ENCODE measurements at places on chromosomes 4 and X. TPM values are rescaled to one million over a fixed set of nuclear protein-coding genes. Genes with fewer than 3 reads are reported as not detected.

DNA sequence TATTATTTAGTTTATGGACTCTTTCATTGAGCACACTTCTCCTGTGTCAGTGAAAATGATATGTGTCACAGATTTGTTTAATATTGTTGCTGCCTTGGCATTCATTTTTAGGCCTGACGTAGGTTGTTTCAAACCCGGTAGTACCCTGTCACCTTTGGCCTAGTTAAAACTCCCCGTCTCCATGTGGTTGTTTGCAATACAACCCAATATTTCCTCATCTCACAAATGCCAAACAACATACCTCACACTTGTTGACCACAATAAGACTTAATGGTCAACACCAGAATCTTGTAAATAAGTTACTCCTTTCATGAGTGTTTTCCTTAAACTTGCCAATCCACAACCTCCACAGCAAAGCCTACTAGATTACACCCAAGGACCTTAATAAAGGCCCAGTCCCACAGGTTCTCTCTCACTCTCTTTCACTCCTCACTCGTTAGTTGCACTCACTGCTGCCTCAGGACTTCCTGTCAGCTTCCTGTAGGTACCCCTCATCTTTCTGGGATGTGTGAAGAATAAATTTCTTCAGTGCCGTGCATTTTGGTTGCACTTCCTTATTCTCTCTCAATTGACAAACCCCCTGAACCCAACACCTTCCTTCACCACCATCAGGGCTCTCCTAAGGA, 31.3 kb downstream of the IL13RA2 start:
- H3K27me3 ChIP-seq = no peaks in the 10 kb centered on the region
- peak; percentile 39 for DNase-seq
- no peak overlapping the region for H3K4me3 ChIP-seq
- peaks cover 26% of the 10 kb centered on the region for H3K4me1 ChIP-seq
- peaks cover 6% of the 10 kb centered on the region for H3K36me3 ChIP-seq
- peak overlapping the region; percentile 99 for H3K27ac ChIP-seq

GRCh38 chrX:72021975-72022374, 109.7 kb downstream of the RTL5 start:
- DNase-seq = no peak
- H3K27ac ChIP-seq = no peak overlapping the region
- peaks cover 24% of the 10 kb centered on the region for H3K27me3 ChIP-seq
- no peak overlapping the region for H3K4me3 ChIP-seq
- peaks cover 10% of the 10 kb centered on the region for H3K4me1 ChIP-seq

DNA sequence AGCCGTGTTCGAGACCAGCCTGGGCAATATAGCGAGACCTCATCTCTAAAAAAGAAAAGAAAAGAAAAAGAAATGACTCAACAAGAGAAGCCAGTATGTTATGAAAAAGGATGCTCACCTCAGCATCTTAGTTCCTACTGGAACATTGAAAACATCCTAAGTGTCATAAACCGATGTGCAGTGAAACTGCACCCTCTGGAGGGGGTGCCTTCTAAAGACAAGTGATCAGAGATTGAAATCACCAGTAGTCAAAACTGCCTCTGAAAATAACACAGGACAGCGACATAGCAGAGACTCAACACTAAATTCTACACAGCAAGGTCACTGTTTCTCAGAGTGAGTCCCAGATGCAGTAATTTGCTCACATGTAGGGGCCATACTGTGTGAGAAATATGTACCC, 28.0 kb upstream of the ATP6AP2 start:
- peaks cover 44% of the 10 kb centered on the region for H3K27me3 ChIP-seq
- H3K4me3 ChIP-seq = no peak overlapping the region
- H3K36me3 ChIP-seq = no peaks in the 10 kb centered on the region

DNA sequence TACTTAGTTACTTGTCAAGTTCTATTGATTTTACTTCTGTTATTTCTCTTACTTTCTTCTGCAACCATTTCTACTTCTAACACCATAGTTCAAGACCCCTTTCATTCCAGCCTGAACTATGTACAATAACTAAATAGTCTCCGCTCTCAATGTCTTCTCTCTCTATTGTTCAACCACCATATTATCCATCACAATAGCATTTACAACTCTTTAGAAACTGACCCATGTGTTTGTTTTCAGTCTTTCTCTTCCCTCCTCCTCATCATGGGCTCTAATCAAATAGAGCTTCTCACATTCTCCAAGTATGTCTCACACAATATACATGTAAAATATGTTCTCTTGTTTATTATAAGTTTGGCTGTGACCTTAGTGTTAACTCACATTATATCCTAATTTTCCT, 143.6 kb downstream of the ZAR1 start:
- no peak overlapping the region for H3K27ac ChIP-seq
- H3K4me1 ChIP-seq = no peaks in the 10 kb centered on the region
- H3K4me3 ChIP-seq = no peak overlapping the region
- no peaks in the 10 kb centered on the region for H3K27me3 ChIP-seq
- H3K36me3 ChIP-seq = no peaks in the 10 kb centered on the region

- H3K4me1 ChIP-seq = peaks cover 1% of the 10 kb centered on the region
- no peak overlapping the region for H3K4me3 ChIP-seq
These were observed 467.7 kb downstream of the IL15 start for GRCh38 chr4:142104041-142104440.

MGAT4D gene
- not detected for total RNA-seq

FGFBP1 gene
- 5.0 TPM for total RNA-seq

IL2 gene
- total RNA-seq = not detected

PRAF2 gene
- total RNA-seq = 16.1 TPM

Data from Calu3 (cell line).